ENCODE measurements at places on chromosomes 4 and X. TPM values are rescaled to one million over a fixed set of nuclear protein-coding genes. Genes with fewer than 3 reads are reported as not detected.

DNA sequence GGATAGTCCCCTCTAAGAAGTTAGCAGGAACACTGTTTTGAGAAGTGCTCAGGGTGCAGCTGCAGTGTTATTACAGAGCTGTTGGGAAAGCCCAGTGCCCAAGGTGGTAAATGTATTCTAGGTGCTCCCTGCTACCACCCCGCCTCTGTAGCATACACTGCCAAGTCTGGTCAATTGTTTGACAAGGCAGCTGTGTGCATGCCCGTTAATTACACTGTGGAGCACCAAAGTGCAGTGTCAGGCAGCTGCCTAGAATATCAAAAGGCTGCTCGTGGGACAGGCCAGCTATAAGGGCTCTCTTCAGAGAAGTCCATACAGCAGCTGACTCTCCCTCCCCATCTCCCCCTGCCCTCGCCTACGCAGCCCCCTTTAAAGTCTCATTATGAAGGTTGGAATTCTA, 99.9 kb upstream of the KLHL13 start:
- DNase-seq, result peak; percentile 45

DNA sequence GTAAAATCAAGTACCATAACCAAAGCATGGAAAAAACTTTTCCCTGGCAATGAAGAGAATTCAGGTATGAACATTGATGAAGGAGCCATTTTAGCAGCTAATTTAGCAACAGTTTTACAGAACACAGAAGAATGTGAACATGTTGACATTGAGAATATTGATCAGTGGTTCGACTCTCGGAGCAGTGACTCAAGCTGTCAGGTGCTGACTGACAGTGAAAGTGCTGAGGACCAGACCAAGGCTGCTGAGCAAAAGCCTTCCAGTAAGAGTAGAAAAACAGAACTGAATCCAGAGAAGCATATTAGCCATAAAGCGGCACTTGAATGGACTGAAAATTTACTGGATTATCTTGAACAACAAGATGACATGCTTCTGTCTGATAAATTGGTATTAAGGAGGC, 2.8 kb downstream of the TIGD2 start:
- DNase-seq, result no peak

GRCh38 chrX:79623098-79623762, 256.1 kb upstream of the ITM2A start:
- DNase-seq, result no peak

DNA sequence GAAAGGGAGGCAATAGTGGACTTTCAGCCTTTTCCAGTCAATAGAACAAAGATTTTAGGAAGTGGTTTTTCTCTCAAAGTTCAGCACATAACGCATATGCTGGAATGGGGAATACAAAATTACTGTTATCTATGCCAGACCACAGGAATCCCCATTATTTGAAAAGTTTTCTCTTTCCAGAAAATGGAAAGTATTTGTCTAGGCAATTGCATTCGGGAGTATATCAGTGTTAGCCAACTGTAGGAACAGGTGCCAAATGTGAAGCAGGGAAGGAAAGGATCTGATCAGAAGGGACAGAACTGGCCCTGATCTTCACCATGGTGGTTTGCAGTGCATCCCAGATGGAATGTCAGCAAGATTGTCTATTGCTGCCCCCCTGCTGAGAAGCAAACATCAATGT, 213.6 kb downstream of the CPE start:
- DNase-seq, result no peak

GAK gene
- total RNA-seq, result 72.1 TPM
